ENCODE measurements at places on chromosomes 6 and 20. TPM values are rescaled to one million over a fixed set of nuclear protein-coding genes. Genes with fewer than 3 reads are reported as not detected.

Gene HSPA12B
- total RNA-seq: not detected

Gene MAP7
- total RNA-seq: 0.48 TPM

Gene OVOL2
- not detected for total RNA-seq

Gene FANCE
- total RNA-seq: 15.9 TPM

Gene RAET1L
- total RNA-seq: not detected

Gene IP6K3
- total RNA-seq: not detected

Gene PRL
- not detected for total RNA-seq

Gene C6orf132
- 0.08 TPM for total RNA-seq

Gene UFL1
- 23.3 TPM for total RNA-seq
